ENCODE measurements at places on chromosomes 4 and X.

GRCh38 chr4:122091836-122092405, 60.2 kb upstream of the BLTP1 start:
- no peak for DNase-seq

- DNase-seq = no peak
These were observed 148.0 kb downstream of the EMCN start for GRCh38 chr4:100369871-100370270.

DNA sequence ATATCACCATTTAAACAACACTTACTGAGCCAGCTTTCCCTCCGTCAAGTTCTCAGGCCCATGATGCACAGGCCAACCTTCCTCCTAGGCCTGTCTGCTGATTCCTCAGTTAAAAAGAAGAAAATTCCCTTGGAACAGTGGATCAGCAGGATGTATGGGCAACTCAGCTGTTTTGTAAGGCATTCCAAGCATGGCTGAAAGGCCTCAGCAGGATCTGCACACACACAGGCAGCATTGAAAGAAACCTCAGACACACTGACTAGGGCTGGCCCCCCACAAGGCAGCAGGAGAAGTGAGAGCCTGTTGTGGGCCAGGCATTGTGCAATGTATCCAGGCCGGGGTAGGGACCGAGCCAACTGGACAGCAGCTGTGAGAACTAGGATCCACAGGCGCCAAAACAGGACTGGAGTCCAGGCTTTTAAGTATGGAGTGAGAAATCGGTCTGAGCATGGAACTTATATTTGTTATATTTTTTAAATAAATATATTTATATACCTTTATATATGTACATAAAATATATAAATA, 171.4 kb downstream of the NWD2 start:
- DNase-seq = no peak

DNA sequence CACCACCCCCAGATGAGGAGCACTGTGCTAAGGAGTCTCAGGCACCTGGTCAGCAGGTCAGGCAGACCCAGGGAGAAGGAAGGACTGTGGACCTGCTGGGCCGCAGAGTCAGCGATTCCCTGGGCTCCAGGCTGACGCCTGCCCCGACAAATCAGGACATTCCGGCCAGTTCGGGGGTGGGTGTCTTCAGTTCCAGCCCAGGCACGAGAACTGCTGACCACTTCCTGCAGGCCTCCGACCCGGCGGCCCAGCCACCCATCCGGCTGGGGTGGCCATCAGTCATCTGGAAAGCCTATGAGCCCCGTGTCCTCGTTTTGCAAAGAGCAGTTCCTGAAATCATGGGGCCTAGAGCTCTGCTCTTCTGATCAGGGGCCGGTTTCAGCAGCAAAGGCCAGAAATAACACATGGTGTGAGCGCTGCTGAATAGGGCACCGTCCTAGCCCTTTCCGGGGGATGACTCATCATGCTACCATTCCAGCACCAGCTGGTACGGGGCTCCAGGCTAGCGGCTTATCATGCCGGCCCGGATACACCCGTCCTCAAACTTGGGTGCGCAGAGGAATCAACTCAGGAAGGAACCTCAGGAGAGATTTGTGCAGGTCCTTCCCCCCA, 7.8 kb upstream of the SH3TC1 start:
- no peak for DNase-seq

DNA sequence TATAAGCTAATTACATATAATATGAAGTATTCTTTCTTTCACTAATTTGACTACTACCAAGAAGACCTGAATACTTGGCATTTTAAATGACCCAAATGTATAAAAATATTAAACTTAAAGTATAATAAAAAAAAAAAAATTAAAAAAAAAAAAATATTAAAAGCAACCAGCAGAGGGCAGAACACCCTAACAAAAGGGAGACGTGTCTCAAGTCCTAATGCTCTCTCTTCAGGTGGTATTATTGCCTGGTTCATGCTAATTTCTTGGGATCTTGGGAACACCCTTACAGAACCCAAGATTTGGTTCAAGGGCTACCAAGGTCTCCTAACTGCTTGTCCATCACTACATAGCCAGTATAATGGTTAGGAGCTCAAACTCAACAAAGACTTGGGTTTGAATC, 754.8 kb downstream of the RAB28 start:
- DNase-seq = no peak

DNA sequence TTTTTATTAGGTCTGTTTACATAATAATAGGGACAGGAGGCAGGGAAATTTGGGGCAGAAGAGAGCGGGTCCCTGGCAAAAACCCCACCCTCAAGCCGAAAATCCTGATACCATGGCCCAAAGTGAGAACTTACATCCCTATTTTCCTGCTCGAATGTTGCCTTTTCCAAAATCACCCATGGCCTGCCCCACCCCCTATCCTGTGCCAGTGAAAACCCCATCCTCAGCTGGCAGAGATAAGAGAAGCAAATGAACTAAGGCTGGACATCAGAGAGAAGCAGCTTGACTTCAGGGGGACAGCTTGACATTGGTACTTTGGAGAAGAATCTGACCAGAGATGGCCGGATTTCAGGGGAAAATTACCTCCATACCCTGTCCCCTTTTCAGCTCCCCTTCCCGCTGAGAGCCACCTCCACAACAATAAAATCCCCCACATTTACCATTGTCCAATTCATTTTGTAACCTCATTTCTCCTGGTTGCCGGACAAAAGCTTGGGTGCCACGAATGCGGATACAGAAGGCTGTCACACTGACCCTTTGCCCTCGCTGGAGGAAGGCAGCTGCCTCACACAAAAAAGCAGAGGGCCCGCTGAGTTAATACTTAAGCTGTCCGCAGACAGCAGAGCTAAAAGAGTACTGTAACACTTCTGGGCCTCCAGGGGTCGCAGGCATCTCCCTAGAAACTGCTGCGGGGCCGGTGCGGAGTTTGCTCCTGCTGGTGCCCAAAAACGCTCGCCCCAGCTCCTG, 196.2 kb downstream of the SNCA start:
- no peak for DNase-seq

GRCh38 chrX:137432609-137433008, 133.3 kb upstream of the ZIC3 start:
- no peak for DNase-seq

DNA sequence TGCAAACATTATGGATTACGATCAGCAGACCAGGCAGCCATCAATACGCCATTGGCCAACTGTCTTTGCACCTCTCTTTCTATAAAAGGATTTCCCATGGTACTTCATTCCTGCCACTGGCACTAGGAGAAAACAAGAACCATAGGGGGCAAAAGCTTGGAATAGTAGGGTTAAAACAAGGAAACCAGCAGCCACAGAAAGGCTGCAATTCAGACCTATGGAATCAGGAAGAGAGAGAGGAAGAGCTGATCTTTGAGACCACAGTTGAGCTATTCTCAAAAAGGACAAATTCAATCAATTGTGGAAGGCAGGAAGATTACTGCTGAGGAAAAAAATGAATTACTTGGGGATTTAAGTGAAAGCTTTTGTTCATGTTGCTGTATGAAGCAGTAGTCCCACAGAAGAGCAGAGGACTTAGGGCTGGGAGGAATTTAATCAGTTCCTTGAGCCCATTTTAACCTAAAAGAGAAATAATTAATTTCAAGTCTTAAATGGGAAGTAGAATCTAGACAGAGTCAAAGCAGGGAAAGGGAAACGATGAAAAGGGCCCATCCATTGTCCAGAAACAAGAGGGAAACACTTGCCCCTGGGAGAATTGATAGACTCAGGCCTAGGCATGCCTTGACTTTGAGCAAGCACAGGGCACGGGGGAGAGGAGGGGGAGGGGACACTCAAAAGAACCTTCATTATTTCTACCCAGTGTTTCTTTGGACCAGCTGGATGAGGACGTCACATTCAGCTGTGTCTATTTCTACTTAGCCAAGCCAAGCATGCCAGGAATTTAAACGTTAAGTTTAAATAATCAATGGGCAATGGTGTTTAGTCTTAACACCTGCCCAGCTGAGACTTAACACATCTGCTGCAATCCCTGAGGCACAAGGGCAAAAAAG, 50.7 kb downstream of the SCD5 start:
- DNase-seq = no peak

- DNase-seq = no peak
These were observed 44.9 kb downstream of the AFAP1 start for GRCh38 chr4:7894677-7895181.

DNA sequence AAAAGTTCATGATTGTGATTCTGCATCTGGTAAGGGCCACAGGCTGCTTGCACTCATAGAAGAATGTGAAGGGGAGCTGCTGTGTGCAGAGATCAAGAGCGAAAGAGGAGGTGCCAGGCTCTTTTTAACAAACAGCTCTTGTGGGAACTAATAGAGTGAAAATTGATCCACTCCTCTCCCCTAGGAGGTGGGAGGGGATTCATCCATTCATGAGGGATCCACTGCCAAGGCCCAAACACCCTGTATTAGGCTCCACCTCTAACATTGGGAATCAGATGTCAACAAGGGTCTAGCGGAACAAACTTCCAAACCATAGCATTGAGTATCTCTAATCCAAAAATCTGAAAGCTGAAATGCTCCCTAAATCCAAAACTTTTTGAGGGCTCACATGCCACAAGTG, 16.4 kb upstream of the PPID start:
- no peak for DNase-seq

DNA sequence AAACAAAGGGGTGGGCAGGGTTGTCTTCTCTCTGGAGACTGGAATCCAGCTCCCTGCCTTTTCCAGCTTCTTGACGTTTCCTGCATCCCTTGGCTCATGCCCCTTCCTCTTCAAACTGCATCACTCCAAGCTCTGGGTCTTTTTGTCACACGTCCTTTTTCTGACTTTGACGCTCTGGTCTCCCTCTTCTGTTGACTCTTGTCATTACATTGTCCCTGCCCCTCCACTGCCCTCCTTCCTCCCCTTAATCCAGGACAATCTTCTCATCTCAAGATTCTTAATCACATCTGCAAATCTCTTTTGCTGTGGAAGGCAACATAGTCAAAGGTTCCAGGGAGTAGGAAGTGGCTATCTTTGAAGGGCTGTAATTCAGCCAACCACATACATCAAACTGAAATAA, 178.3 kb downstream of the TMA16 start:
- no peak for DNase-seq

- DNase-seq = no peak
These were observed 54.4 kb downstream of the SOD3 start for GRCh38 chr4:24849756-24850155.

- DNase-seq = no peak
These were observed 1123.7 kb upstream of the POU3F4 start for GRCh38 chrX:82384401-82384800.

GRCh38 chr4:46844325-46844917, 64.6 kb downstream of the COX7B2 start:
- no peak for DNase-seq

DNA sequence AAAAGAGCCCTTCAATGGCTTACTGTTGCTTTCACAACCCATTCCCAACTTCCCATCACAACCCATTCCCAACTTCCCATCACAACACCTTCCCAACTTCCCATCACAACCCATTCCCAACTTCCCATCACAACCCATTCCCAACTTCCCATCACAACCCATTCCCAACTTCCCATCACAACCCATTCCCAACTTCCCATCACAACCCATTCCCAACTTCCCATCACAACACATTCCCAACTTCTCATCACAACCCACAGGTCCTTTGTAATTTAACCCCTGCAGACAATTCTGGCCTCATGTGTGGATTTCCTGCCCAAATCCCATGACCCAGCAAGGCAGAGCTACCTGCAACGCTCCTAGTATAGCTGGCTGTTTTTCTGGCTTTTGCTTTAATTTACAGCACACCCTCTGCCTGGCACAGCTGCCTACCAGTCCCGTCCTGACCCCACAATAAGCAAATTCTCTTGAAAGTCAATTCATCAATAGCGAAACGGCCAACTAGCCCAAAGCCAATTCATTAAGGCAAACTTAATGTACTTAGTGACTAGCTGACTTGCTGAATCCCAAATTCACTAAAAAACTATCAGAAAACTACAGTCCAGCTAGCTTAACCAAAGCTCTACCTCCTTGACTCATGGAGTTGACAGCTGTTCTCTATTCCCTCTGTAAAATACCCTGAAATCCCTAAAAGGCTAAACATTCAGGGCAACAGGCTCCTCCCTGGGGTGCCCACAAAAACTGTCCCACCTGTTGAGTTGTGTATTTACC, 75.6 kb downstream of the AFAP1 start:
- DNase-seq = no peak

- DNase-seq = no peak
These were observed 124.4 kb upstream of the PUDP start for GRCh38 chrX:7272346-7272745.

- no peak for DNase-seq
These were observed 149.8 kb downstream of the GBA3 start for GRCh38 chr4:22842360-22843018.

GRCh38 chr4:25843340-25844097, 19.3 kb downstream of the SEL1L3 start:
- no peak for DNase-seq

DNA sequence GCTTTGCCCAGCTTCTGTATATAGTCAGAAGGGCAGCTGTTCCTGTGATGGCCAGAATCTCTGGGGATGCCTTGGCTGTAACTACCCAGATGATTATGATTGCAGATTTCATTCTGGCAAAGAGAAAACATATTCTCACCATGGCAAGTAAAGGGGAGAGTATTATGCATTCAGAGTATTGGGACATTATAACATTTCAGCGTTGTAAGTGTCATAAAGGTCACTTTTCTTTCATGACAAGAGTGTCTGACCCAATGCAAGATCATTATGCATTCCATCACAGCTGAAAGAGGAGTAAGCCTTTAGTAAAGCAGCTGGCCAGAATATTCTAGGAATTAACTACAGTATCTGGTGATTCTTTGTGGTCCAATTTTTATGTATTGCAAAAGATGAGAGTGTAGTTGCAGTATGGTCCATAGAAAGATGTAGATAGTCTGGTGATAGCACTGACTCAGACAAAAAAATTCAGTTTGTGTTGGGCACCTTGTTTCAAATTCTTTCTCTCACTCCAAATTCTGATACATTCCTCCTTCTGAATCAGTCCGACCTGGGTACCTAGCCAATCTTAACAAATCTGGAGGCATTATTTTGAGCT, 2366.3 kb downstream of the PCDH7 start:
- no peak for DNase-seq

DNA sequence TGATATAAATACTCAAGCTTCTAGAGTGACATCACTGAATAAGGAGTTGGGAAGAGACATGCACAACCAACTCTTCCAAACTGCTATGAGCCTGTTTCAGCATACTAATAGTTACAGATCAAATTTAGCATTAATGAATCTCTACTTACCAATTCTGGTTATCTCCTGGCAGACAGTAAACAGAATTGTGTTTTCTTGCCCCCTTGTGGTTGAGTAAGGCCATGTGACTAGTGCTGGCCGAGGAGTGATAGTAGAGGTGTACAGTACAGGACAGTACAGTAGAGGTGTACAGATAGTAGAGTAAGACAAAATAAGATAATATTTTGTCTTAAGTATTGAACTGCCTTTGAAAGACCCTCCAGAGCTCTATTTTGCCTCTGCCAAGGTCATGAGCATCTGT, 681.4 kb downstream of the GABRG1 start:
- DNase-seq = no peak

DNA sequence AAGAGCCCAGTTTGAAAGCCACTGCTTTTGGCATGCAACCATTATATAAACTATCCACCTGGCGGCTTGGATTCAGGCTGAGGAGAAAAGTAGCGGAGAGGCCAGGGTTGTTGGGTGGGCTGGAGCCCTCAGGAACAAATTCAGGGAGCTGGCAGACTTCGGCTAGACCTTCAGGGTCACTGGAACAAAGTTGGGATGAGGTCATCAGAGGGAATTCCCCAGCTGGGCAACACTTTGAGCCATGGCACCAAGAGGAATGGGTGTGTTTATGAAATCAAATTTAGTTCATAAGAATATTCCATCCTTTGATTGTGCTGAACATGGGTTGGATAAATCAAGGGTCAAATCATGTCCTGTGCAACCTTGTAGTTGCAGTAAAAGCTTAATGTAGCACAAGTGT, 22.0 kb downstream of the MTMR1 start:
- DNase-seq = no peak

- DNase-seq = no peak
These were observed 80.0 kb downstream of the UGT2B28 start for GRCh38 chr4:69360271-69360670.

Data from cortex of kidney (tissue), 1 donor.